ENCODE measurements at places on chromosomes 1 and 21. TPM values are rescaled to one million over a fixed set of nuclear protein-coding genes. Genes with fewer than 3 reads are reported as not detected.

The SLAMF7 gene
- total RNA-seq, result 8.2 TPM

The MSH4 gene
- 0.80 TPM for total RNA-seq

DNA sequence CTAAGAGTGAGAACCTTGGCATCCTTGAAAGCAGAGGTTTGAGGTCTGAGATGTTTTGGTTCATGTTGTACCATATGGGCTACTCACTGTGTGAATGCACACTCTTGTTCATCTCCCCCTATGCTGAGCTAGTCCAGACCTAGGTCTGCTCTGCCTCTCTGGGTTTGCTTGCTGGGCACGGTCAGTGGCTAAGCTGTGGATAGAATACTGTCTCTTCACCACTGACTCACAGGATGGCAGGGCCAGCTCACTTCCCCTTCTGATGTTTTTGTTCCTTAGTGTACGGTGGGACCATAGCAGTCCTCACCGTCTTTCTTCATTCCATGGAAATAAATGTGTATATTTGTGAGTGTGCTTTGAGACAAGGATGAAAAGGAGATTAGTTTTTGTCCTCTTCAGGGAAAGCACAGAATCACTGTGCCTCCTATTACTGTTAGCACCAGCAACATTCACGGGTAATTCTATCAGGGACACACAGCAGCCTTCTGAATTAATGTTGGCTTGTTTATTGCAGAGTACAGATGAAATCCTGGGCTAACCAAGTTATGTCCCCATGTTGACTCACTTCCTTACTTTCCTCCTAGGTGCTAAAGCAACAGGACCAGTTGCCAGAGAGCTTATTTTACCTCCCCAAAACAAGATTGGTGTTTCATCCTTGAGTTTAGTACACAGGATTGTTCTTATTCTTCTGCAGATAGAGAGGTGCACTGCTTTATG lies 56.9 kb upstream of the IVNS1ABP start:
- no peaks in the 10 kb centered on the region for H3K36me3 ChIP-seq
- no peak for DNase-seq
- no peak overlapping the region for H3K27ac ChIP-seq

DNA sequence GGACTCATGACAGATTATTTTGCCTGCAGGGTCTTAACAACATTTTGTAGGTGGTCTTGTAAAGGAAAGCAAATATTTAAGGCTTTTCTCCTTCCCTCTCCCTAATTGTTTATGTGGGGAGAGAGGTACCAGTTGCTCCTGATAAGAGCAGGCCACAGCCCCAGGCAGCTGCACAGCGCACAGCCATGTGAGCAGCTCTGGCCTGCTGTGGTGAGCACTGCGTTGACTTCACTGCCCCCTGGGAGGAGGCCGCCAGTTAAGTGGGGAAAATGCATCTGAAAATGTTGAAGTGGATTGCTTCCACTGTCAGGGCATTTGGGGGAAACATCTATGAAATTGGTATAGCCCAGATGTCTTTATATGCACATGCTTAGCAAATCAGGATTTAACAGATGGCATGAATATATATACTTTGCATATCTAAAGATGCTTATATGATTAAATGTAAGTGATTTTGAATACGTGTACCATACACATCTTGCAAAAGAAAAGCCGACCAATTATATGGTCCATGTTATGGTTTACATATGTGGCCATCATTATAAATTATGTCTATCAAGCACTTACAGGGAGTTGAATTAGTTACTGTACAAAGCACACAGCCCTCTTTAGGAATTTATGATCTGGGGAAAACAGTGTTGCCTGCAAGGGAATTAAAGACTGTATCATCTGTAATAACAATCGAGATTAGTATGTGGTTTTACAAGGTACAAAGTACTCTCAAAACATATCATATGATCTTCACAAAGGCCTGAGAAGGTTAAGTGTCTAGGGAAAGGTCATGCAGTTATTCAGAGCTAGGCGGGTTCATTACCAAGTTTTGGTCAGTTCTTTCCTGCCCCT lies 132.1 kb downstream of the RHOU start:
- peaks cover 17% of the 10 kb centered on the region for H3K4me1 ChIP-seq
- H3K27me3 ChIP-seq, result no peaks in the 10 kb centered on the region
- DNase-seq, result no peak
- no peak overlapping the region for H3K4me3 ChIP-seq
- H3K27ac ChIP-seq, result no peak overlapping the region

DNA sequence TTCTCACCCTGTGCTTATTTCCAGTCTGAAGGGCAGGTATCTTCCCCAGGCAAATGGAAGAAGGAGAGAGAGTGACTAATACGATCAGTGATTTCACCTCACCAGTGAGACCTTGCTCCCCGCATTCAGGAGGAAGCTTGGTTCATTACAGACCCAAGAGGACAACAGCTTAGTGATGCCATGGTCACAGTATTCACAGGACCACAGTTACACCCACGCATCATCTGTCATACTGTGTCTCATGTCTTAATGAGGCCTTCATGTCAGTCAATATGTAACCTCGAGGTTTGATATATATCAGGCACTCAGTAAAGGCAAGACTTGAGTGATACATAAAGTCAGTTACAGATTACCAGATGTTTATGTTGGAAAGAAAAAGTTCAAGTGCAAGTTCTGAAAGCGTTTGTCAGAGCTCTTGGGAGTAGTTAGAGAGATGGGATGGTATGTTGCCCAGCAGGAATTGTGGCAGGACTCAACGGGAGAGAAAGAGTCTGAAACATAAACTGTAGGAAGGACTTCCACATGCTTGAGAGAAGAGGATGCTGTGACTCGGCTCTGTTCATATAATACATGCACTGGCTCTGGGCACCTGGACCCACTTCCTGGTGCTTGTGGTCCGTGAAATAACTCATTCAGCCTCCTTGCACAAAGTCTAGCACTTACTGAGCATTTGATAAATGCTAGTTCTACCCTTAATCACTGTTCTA lies 33.3 kb downstream of the GNPAT start:
- H3K4me1 ChIP-seq, result no peaks in the 10 kb centered on the region
- no peak for DNase-seq
- H3K27ac ChIP-seq, result no peak overlapping the region

The PODN gene
- not detected for total RNA-seq

Measured in CD4-positive, alpha-beta memory T cell (primary cell).